Adrenal gland (tissue), 19 donors: ENCODE measurements at places on chromosomes 1 and 21. TPM values are rescaled to one million over a fixed set of nuclear protein-coding genes. Genes with fewer than 3 reads are reported as not detected.

Gene DISC1
- 9.6 TPM for total RNA-seq

- DNase-seq = no peak
Observed at GRCh38 chr1:171126504-171126903, 35.8 kb downstream of the FMO3 start.

Gene CFHR5
- not detected for total RNA-seq

GRCh38 chr1:209720326-209720725, 15.7 kb downstream of the HSD11B1 start:
- DNase-seq = no peak

- DNase-seq = peak; percentile 86
Observed at GRCh38 chr1:18941221-18942141, 15.0 kb downstream of the IFFO2 start.

- DNase-seq = no peak
Observed at GRCh38 chr1:68370101-68370915, 79.4 kb downstream of the RPE65 start.

DNA sequence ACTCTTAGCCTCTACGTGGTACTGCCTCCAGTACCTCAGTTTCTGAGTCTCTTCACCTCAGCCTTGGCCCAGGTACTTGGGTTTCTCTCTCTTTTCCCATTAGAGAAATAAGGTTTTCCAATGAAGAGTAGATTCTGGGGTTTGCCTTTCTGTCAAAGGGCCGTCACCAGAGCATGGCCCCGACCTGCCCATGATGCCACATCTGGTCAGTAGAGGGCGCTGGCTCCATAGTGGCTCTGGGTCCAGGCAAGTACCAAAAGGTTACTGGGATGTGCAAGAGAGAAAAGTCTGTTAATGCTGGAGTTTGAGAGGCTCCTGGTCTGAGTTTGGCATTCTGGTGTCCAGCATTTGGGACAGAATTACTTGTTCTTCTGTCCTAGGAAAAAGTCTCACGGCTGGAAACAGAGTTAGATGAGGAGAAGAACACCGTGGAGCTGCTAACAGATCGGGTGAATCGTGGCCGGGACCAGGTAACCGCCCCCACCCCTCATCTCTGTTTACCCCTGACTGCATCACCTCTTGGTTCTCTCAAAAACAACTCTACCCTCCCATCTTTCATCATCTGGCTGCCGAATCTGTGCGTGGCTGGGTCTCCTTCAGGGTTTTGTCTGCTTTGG, 5.3 kb upstream of the TUFT1 start:
- DNase-seq = peak; percentile 83

GRCh38 chr1:48107516-48107915, 110.3 kb upstream of the TRABD2B start:
- no peak for DNase-seq

DNA sequence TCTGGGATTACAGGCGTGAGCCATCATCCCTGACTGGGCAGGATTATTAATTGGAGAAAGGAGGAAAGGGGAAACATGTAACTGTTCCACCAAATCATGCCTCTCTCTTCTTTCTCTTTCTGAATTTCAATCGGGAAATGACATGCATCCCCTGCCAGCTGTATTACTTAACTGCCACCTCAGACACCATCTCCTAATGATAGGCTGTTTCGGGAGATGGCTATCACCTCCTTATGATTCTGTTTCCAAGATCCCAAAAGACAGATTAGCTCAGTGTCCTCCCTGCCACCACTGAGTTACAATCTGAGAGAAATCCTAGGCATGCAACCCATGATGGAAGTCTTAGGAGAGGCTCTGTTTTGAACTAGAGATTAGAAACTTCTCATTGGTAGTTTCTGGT, 67.5 kb downstream of the MIS18A start:
- no peak for DNase-seq

DNA sequence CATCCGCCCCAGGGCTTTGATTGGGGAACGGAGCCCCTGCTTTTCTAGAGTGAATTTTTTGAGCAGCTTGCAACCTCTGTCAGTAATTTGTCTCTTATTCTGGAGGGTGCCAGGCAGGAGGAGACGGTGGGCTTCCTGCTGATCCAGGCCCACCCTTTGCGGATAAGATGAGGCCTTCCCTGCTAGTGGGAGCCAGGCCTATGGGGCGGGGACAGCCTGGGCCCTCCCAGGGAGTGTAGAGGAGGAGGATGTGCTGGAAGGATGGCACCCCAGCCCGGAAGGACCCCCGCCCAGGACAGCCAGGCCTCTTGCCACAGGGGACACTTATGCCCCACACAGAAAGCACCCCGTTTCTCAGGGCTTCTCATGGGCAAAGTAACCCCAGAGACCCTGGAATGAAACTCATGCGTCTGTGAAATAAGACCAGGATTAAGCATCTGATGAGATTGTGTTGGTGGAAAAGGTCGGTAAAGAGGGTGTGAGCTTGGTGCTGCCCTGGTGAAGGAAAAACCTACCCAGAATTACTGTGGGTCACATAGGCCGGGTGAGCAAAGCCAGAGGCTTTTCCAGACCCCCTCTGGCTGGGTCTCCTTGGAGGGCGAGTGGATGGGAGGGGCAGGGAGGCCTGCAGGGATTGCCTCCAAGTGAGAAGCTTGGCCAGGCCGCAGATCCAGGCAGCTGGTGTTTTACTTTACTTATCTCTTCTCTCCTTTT, 118.7 kb downstream of the SIK1 start:
- DNase-seq = peak; percentile 5

Gene OLIG1
- total RNA-seq = not detected

Gene ARHGEF19
- 29.0 TPM for total RNA-seq
